ENCODE measurements at places on chromosomes 3 and 15. TPM values are rescaled to one million over a fixed set of nuclear protein-coding genes. Genes with fewer than 3 reads are reported as not detected.

DNA sequence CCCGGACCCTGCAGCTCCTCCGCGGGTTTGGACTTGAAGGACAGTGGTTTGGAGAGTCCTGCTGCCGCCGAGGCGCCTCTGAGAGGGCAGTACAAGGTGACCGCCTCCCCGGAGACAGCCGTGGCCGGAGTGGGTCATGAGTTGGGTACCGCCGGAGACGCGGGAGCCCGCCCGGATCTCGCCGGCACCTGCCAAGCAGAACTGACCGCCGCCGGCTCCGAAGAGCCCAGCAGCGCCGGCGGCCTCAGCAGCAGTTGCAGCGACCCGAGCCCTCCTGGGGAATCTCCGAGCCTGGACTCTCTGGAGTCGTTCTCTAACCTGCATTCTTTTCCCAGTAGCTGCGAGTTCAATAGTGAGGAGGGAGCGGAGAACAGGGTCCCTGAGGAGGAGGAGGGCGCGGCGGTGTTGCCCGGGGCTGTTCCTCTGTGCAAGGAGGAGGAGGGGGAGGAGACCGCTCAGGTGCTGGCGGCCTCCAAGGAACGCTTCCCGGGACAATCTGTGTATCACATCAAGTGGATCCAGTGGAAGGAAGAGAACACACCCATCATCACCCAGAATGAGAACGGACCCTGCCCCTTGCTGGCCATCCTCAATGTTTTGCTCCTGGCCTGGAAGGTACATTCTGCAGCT, 634 bp downstream of the MINDY2 start:
- DNase-seq = peak; percentile 8

DNA sequence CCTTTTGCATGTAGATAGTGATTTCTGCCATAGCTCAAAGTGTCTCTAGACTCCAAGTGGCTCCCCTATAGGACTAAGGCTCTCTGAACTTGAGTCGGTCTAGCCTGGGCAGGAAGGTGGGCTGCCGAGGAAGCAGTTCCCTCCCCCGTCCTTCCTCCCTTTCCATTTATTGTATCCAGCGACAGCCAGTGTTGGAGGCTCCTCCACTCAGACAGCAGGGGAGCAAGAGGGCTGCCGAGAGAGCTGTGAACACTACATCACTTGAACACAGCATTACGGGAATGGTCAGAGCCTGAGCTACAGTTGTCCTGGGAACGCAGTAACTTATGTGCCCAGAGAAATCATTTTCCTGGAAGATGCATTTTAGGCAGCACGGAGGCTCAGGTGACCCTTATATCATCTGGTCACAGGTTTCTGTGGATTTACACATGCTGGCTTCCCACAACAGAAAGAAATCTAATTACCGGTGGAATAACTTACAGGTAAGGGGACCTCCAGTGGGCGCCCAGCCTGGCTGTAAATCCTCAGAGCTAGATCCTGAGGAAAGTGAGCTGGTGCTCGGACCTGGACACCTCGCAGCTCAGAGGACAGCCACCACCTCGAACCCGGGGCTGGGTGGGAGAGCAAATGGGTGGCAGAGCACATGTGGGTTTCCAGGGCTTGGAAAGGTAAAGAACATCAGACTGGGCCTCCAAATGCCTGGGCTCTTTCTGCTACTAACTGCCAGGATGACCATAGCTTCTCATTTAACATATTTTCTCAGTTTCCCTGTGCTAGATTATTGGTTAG, 197.1 kb downstream of the UACA start:
- peak; percentile 14 for DNase-seq

DNA sequence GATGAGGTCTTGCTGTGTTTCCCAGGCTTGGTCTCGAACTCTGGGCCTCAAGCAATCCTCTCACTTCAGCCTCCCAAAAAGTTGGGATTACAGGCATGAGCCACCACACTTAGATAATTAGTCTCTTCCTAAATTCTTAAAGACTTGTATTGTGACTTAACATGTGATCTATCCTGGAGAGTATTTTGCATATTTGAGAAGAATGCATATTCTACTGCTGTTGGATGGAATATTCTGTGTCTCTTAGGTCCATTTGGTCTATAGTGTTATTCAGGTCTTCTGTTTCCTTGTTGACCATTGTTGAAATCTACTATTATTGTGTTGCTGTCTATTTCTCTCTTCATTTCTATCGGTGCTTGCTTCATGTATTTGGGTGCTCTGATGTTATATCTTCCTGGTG, 60.1 kb upstream of the VILL start:
- DNase-seq = no peak

GRCh38 chr3:110383356-110383755, 688.3 kb upstream of the NECTIN3 start:
- DNase-seq = no peak

DNA sequence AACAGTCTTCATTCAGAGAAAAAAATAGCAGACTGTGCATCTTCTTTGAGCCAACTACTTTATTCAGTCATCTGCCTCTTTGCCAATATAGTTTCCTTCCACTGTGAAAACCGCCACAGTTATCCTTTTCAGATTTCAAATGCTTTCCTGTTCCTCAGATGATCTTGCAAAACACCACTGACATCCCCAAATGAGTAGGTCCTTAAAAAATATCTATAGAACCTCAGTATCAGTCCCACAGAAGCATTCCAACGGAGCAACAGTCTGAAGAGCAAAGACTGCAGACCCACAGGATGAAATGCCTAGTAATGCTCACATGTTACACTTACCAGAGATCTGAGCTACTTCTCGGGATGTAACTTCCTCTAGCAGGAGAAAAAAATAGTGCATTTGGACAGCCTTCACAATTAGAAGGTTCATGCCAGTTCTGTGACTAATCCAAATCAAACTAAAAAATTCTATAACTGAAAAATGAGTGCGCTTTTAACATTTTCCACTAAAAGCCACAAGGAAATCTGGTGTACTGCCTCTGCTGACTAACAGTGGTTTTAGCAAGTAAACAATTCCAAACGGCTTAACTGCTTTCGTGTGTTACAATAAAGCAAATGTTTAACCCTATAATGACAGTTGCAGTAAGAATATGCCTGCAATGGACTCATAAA, at the start of gene ANKRD28:
ANKRD28 (minus strand) TSS at position 338 of the 662 bp plus-strand sequence. CDS start 1,458 bp downstream, outside the sequence.
- DNase-seq = peak; percentile 98

- no peak for DNase-seq
Observed at GRCh38 chr15:62026487-62027262, 33.6 kb downstream of the VPS13C start.

GRCh38 chr3:194103505-194103904, 32.4 kb upstream of the HES1 start:
- no peak for DNase-seq

GRCh38 chr3:43766672-43767465, 76.1 kb downstream of the ABHD5 start:
- no peak for DNase-seq

DNA sequence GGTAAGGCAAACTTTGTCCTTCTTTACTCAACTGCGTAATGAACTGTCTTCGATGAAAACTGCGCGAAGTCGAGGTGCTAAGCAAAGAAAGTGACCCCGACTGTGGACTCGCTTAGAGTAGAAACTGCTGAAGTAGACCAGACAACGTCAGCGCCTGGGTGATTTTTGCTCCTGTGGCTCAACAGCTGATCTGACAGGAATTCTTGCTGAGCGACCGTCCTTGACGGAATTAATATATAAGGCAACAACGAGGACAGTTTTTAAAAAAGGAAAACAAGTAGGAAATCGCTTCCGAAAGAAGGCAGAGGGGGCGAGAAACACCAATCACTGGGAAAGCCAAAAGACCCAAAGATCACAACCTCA, 541 bp downstream of the RPS27L start:
- peak; percentile 42 for DNase-seq

DNA sequence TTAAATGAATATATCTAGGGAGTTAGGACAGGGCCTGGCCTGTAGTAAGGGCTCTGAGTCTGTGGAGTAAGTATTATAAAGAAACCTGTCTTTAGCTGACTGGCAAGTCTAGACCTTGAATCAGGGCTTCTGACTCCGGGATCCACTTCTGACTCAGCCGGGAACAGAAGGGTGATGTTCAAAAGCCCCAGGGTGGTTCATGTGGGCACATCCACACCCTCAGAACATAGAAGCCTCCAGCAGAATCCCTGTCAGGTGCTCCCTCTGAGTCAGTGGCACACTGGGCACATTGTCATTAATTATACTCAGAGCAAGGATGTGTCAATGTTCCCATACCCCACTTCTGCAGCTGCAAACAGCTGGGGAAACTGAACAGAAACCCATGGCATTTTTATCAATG, 26.7 kb upstream of the SNRK start:
- DNase-seq = peak; percentile 66

GRCh38 chr15:101369676-101370075, 74.6 kb upstream of the SNRPA1 start:
- DNase-seq = no peak

GRCh38 chr15:40695469-40695890, 506 bp downstream of the RAD51 start:
- no peak for DNase-seq

DNA sequence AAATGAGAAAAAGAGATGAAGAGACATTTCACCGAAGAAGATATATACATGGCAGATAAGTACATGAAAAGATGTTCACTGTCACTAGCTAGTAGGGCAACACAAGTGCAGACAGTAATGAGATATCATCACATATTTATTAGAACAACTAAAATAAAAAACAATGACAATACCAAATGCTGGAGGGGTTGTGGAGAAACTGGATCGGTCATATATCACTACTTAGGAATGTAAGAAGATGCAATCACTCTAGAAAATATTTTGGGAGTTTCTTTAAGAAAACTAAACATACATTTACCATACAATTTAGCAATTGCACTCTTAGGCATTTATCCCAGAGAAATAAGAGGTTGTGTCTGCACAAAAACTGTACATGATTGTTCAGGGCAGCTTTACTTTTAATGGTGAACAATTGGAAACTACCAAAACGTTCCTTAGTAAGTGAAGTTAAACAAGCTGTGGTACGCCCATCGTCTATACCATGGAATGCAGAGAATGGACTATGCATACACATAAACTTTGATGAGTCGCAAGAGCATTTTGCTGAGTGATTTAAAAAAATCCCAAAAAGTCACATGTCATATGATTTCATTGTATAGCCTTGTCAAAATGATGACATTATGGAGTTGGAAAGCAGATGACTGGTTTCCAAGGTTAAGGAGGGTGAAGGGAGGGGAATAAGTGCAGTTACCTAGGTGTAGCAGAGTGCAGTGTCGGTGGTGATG, 149.0 kb upstream of the UBE3A start:
- no peak for DNase-seq

Gene FILIP1L
- not detected for total RNA-seq

Gene MORC1
- not detected for total RNA-seq

Gene MIX23
- total RNA-seq = 97.1 TPM

Gene ROPN1
- 33.4 TPM for total RNA-seq

Gene GRAMD1C
- 4.1 TPM for total RNA-seq

Gene LDHAL6B
- total RNA-seq = not detected

Gene SCG3
- 0.37 TPM for total RNA-seq
